ENCODE measurements at places on chromosomes 12 and 14.

DNA sequence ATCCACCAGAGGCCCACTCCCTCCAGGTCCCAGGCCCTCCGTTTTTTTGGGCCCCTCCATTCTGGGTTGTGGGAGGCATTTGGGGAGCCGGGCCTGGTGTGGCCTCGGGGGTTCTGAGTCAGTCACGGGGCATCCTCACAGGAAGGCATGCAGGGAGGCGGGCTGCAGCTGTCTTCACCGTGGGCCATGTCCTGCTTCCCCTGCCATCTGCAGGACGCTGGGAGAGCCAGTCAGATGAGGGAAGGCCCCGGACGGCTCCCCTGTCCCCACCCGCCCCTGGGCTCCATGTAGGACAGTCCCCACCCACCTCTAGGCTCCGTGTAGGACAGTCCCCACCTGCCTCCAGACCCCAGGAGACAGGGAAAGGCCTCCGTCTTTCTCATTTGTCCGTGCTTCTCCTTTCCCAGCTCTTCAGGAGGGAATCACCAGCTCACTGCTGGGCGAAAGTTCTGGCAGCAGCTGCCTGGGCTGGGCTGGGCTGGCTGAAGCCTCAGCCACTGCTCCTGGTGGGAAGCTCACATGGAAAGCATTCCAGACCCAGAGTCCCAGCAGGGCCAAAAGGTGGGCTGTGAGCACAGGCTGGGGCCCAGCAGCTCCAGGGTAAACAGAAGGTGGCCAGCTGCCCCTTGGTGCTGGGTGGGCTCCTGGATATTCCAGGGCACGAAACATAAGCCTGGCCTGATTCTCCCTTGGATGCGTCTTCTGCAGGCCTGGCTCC lies 217.8 kb downstream of the KIF26A start:
- no peak for DNase-seq

DNA sequence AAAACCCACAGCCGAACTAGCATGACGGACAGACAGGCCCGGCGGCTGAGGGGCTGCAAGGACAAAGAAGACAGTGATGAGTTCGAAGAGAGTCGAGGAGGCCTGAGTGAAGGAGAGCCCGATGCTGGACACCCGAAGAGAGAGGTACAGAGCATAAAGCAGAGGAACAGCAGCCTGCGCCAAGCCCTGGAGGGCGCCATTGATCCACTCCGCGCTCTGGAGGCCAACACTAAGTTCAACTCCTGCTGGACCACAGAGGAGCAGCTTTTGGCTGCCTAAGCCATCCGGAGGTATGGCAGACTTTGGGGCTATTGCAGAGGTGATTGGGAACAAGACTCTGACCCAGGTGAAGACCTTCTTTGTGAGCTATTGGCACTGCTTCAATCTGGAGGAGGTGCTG lies 7.8 kb upstream of the PLXNC1 start:
- DNase-seq: peak; percentile 38

GRCh38 chr14:99566009-99566389 lies 38.0 kb downstream of the CCDC85C start:
- DNase-seq: no peak

DNA sequence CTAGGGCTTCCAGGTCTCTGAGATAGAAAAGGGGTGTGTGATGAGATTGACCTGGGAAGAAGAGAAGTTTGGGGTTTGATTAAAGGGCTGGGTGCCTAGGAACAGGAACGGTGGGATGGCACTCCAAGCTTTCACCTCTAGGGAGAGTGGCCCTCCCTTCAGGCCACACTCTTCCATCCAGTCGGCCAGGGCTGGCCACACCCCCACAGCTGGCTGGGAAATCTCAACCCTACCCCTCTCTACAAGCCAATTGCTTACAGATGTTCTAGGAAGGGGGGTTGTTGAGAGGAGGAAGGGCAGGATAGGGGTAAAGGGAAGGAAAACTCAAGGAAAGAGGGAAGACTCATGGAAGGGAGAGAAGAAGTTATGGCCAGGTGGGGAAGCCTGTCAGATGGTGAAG lies 6.6 kb upstream of the ITGA5 start:
- DNase-seq: no peak

- no peak for DNase-seq
These were observed 209.7 kb upstream of the PWP1 start for GRCh38 chr12:107475900-107476299.

DNA sequence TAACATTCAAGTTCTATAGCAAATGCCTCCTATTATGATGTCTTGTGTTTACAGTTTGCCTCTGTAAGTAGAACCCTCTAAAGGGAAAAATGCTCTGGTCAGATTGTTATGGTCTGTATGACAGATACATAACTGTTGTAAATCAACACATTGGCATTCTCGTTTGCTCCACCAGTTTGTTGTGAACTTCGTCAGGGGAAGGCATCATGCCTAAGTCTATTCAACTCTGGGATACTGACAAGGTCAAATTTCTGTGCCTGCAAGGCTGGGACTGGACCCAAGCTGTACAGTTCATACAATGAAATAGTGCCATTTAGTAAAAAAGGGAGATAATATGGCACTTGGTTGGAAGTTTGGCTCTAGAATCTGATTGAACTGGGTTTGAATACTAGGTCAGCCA lies 392.3 kb downstream of the RAD51B start:
- no peak for DNase-seq

- DNase-seq: peak; percentile 40
These were observed 58.6 kb downstream of the TBX3 start for GRCh38 chr12:114625294-114625851.

DNA sequence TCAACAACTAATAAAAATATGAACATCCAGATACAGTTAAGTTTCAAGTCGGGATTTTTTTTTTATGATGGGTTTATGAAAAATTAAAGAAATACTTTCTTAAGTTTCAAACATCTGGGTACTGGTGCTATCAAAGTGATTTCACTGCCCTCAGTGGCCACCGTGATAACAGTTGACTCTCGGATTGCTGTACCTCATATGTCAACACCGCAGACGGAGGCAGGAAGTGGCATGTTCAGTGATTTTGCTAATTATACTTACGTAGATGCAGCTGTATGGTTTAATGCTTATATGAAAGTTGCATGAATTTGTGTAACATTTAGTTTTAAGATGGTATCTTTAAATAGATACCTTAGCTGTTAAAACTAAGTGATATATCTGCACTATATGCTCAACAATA lies 20.8 kb upstream of the FBLN5 start:
- no peak for DNase-seq

- DNase-seq: no peak
These were observed 5.9 kb upstream of the TMEM119 start for GRCh38 chr12:108603743-108604142.

GRCh38 chr12:51351913-51352532 lies 5.5 kb upstream of the CELA1 start:
- no peak for DNase-seq

- no peak for DNase-seq
These were observed 78.0 kb upstream of the MDM1 start for GRCh38 chr12:68410018-68410660.

DNA sequence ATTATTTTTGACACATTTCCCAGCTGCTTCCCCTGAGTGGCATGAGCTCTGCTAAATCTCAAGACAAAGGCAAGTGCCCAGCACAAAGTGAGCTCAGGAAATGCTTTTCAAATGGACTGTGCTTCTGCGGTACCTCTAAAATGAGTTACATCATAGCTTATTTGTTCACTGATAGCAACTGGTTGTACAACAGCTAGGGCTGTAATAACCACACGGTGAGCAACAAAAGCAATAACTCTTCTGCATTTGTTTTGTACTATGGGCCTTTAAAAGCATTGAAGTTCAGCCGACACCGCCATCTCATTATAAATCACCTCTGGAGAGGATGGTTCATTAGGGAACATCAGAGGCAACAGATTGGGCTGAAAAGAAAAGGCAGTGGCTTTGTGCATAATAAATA lies 475.0 kb downstream of the GLT1D1 start:
- no peak for DNase-seq

- DNase-seq: no peak
These were observed 57.8 kb downstream of the TMEM117 start for GRCh38 chr12:43893670-43894069.

GRCh38 chr14:93690146-93690545 lies 98.1 kb downstream of the PRIMA1 start:
- no peak for DNase-seq

- no peak for DNase-seq
These were observed 1.3 kb downstream of the SP7 start for GRCh38 chr12:53334822-53335221.

DNA sequence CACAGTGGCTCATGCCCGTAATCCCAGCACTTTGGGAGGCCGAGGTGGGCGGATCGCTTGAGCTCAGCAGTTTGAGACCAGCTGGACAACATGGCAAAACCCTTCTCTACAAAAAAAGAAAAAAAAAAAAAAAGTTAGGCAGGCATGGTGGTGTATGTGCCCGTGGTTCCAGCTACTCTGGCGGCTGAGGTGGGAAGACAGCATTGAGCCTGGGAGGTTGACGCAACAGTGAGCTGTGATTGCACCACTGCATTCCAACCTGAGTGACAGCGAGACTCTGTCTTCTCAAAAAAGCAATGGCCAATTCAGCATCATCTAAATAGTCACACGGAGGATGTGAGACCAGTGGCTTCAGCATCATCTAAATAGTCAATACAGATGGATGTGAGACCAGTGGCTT lies 10.4 kb upstream of the SAMD4A start:
- DNase-seq: no peak

DNA sequence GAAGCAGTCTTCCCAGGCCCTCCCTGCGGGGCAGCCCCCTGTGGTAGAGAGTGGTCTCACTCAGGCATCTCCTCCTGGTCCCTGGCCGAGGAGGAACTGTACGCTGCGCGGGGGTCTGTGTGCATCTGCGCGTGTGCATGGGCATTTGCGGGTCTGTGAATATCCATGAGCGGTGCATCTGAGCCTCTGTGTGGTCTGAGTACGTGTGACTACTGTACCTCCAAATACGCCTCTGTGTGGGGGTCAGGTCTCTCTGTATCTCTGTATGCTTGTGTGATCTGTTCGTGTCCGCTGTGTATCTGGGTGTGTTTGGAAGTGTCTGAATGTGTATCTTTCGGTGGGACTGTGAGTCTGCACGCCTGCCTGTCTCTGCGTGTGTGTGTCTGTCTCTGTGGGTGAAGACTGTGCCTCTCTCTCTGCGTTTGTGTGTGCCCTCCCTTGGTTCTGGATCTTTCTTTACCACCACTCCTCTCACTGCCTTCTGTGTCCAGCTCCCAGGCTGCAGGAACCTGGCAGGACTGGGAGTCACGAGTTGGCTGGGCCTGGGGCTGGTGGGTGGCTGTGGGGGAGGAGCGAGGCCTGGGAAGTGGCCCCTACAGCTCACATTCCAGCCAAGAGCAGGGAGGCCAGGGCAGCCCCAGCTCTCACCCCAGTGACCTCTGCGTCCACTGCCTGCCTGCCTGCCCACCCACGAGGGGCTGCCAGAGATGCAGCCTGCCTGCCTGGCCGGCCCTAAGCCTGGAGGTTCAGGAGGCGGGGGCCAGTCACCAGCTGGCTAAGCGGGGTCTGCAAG lies 1.1 kb upstream of the PGF start:
- no peak for DNase-seq

GRCh38 chr14:99884834-99885648 lies 91.8 kb downstream of the EML1 start:
- no peak for DNase-seq

DNA sequence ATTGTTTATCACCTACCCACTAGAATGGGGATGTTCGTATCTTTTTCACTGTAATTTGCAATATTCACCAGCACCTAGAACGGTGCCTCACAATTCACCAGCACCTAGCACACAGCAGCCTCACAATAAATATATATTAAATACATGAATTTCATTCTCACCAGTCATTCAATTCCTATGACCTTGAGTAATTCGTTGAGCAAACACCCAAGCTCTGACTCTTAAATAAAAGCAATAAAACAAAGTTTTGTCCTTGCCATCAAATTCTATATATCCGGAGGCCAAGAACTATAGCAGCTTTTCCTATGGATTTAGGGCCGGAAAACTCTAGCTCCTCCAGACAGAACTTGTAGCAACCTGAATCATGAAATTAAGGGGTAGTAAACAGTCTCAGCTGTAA lies 981 bp downstream of the VTI1B start:
- DNase-seq: no peak

- DNase-seq: peak; percentile 1
These were observed 10.6 kb downstream of the SDS start for GRCh38 chr12:113392988-113393579.

- peak; percentile 9 for DNase-seq
These were observed 42.6 kb upstream of the MED13L start for GRCh38 chr12:116319898-116320621.

DNA sequence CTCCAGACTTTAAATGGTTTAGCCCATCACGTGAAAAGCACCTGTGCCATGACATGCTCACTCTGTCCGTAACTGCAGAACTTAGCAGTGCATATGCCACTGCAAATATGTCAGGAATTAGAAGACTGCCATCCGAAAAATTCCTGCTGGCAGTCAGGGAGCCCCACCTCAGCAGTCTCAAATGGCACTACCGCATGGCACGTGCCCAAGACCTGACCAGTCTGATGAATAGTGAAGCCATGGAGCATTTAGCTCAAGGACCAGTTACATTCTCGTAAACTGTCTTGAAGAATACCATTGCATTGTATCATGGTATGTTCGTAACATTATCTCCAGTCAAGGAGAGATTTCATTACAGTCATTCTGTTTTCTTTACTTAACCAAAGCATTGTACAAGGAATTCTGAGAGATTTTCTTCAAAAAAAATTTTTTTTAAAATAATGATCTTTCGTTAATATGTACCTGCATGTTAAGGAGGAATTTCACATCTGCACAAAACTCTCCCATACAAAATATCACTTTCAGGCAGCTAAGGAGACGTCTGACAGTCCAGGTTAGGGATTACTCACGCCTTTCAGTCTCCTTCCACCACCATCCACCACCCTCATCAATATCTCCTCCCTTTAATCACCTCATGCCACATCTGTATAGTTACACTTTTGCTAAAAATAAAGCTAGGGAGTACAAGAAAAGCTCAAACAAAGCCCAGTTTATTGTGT lies 138.5 kb downstream of the ANO2 start:
- no peak for DNase-seq

- DNase-seq: no peak
These were observed 4.9 kb upstream of the PPP1R12A start for GRCh38 chr12:79939728-79940310.

GRCh38 chr12:33438851-33439586 lies 600 bp downstream of the SYT10 start:
- DNase-seq: no peak

DNA sequence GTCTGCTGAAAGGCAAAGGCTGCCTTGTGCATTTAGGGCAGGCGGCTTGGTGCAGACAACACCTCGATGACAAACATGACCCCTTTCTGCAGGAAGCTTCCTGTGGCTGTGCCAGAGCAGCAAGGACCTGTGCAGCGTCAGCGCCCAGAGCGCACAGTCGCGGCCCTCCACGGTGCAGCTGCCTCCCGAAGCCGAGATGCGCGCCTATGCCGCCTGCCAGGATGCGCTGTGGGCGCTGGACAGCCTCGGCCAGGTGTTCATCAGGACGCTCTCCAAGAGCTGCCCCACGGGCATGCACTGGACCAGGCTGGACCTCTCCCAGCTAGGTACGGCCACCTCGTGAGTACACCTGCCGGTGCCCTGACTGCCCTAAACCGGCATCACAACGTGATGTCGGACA lies 57.3 kb downstream of the ANKRD9 start:
- DNase-seq: no peak

DNA sequence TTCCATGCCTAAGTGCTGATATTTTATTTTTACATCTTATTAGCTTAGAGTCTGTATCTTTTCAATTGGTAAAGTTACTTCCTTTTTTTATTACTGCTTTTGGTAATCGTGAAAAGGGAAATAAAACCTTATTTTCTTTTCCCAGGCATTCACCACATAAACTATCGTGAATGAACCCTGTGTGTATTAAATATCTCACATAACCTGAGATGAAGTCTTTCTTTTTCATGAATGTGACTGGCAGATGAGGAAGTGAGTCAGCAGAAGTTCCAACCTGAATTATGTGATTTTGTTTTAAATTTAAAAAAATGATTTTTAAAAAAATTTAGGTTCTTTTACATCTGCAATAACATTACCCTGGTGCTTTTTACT lies 26.0 kb downstream of the MYBPC1 start:
- DNase-seq: no peak

All from stimulated activated CD8-positive, alpha-beta memory T cell treated with anti-CD3 and anti-CD28 coated beads, Interleukin-2, amount 100 ng/mL, for 48 hours (primary cell).